ENCODE measurements at places on chromosomes 4 and X.

- DNase-seq: no peak
These were observed 30.4 kb downstream of the TAF1 start for GRCh38 chrX:71396576-71396975.

DNA sequence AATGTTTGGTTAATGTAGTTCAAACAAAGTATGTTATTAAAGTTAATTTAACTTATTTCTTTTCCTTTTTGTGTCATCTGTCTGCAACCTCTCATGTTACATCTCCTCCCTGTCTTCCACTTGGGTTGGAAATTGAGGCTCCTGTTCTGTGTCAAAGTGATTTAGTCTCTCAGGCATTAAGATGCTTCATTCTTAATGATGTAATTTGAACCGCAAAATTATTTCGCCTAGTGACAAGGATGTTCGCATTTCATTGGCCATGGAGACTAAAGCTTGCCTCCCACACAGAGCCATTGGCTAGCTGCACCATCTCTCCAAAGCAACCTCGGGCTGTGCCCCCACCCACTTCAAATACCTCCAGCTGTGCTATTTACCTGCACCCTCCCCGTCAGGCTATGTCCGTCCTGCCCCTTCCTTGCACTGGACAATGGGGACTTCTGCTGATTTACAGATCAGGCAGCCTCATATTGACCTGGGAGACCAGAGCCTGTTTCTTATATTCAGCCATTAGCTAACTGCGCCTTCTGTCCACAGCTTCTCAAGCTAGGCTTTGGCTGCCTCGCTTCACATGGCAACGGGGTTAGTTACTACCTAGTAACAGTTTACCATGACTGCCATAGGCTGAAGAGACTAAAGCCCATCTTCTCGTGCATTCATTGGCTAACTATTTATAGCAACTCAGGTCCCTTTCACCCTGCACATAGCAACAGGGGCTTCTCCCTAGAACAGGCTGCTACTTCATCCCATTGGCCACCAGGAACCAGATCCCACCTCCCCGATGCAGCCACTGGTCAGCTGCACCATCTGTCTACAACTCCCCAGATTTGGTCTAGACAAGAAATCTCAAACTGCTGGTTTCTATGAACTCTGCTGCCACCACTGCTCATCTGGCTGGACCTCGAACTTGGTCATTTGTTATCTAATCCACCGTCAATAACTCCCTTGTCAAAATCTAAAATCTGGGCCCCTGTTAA is 8.6 kb upstream of the ZNF157 start:
- no peak for DNase-seq

- no peak for DNase-seq
These were observed 128.5 kb upstream of the ARX start for GRCh38 chrX:25144043-25144940.

DNA sequence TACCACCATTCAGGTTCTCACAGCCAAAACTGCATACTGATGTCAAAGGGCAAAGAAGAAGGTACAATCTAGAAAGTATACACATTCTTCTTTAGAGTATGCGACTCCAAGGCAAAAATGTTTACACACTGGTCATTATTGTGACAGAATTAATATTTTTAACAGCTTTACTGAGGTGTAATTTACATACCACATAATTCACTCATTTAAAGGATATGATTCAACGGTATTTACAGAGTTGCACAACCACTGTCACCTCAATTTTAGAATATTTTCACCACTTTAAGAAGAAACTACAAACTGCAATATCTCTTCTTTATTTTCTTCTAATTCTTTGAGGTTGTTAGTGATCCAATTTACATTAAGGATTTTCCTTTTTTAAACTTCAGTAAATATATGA is 325.4 kb upstream of the SMIM31 start:
- DNase-seq: no peak

DNA sequence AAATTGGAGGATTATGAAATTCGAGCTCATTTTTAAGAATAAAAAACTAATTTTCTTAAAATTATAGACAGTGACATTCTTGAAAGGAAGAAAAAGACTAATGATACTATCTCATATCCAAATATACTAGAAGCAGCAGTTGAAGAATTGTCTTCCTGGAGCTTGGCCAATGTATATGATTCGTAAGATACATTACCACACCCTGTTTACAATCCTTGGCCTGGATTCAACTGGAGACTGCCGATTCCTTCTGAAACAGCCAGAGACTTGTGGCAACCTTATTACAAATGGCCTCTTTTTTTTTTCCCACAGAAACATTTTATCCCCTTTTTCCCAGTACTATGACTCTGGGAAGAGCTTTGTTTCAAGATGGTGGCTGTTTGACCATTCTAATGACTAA is 571.2 kb upstream of the FAT1 start:
- no peak for DNase-seq

DNA sequence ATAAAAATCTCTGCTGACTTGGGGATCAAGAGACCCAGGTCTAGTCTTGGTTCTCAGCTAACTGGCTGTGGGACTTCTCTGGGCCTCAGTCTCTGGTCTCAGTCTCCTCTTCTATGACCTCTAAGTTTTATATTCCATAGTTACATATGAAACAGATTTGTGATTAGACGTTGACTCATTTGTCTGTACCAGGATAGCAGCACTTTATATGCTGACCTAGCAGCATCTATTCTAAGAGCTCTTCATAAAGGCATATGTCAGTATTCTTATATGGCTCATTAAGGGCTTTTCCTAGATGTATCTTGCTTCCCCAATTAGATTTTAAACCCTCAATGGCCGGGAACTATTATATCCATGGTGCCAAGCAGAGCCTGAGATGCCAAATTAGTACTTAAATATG is 12.7 kb downstream of the GRPR start:
- DNase-seq: no peak

- no peak for DNase-seq
These were observed 422.6 kb upstream of the DIPK2B start for GRCh38 chrX:45623266-45623665.

DNA sequence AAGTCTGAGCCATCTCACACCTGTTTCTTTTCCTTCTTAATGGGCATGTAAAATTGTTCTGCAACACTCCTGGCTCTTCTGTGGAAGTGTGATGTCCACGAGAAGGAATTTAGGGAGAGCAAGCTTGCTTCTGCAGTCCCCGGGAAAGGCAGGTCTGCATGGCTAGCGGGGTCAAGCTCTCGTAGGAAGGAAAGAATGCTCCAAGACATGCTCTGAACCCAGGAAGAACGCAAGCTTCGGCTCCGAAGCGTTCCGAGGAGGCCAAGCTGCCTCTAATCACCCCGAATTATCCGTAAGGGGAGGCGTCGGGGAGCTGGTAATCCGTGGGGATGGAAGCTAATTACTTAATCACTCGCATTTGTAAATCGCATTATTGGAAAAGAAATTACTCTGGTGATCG is 177.7 kb downstream of the CRLF2 start:
- DNase-seq: no peak

DNA sequence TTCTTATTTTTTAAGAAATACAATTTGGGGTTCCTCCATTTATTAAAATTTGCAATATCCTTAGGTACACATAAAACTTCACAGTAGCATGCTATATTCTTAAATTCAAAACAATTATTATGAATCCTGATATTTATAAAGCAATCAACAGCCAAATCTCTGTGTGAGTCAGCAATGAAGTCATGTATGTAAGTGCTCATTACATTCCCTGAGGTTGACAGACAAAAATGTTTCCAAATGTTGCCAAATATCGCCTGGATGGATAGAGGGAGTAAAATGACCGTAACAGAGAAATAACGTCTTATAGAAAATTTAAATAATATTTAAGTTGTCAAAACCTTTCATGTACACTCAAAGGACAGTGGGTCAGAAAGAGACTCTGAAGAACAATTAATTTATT is 220.0 kb downstream of the PCDH18 start:
- no peak for DNase-seq

DNA sequence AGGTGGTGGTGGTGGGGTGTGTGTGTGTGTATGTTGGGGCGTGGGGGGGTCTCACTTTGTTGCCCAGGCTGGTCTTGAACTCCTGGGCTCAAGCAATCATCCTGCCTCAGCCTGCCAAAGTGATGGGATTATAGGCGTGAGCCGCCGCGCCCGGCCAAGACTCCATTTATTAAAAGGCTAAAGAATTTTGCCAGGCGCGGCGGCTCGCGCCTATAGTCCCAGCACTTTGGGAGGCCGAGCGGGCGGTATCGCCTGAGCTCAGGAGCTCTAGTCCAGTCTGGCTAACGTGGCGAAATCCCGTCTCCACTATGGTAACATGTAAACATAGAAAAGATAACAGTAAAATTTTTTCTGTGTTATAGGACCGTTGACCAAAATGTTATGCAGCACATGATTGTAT is 3.7 kb upstream of the UBA1 start:
- no peak for DNase-seq

- no peak for DNase-seq
These were observed 519 bp downstream of the SLC25A4 start for GRCh38 chr4:185143601-185143969.

- DNase-seq: no peak
These were observed 683.6 kb upstream of the TENM3 start for GRCh38 chr4:181559637-181560036.

DNA sequence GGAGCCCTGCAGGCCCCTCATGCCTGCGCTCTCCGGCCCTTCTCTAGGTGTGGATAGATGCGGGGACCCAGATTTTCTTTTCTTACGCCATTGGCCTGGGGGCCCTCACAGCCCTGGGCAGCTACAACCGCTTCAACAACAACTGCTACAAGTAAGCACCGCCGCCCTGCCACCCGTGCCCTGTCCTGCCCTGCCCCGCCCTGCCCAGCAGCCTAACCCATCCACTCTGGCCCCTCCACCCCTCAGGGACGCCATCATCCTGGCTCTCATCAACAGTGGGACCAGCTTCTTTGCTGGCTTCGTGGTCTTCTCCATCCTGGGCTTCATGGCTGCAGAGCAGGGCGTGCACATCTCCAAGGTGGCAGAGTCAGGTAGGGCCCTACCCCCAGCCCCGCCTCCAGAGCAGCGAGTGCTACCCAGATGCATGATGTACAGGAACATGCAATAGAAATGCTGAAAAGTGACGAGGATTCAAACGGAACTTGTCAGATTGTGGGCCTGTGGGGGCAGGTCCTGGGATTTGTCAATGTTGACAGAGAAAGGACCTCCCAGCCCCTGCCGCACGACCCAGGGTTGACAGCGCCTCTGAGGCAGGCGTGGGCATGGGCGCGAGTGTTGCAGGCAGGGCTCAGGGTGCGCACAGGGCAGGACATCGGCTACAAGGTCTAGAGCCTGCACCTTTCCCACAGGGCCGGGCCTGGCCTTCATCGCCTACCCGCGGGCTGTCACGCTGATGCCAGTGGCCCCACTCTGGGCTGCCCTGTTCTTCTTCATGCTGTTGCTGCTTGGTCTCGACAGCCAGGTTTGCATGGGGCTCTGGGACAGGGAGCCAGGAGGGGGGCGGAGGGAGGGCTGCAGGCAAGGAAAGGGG is 5.7 kb downstream of the SLC6A8 start:
- DNase-seq: no peak

DNA sequence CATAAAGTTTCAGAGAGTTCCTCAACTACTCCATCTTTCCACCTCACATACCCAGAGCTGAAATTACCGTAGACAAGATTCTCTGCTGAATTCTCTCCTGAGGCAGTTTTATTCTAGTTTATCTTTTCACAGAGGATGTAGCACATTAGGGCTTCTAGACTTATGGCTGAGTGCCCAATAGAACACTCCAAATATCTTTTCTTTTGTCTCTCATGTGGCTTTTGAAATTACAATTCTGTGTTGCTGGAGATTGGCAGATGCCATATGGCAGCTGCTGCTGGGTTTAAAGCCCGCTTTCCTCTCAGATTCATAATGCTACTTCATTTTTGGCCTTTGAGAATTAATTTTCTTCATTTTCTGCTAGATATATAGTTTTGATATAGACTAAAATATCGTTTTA is 107.6 kb upstream of the BANK1 start:
- no peak for DNase-seq

GRCh38 chrX:74431797-74432196 is 10.5 kb downstream of the SLC16A2 start:
- DNase-seq: no peak

- DNase-seq: no peak
These were observed 7.7 kb downstream of the S100P start for GRCh38 chr4:6701371-6701770.

DNA sequence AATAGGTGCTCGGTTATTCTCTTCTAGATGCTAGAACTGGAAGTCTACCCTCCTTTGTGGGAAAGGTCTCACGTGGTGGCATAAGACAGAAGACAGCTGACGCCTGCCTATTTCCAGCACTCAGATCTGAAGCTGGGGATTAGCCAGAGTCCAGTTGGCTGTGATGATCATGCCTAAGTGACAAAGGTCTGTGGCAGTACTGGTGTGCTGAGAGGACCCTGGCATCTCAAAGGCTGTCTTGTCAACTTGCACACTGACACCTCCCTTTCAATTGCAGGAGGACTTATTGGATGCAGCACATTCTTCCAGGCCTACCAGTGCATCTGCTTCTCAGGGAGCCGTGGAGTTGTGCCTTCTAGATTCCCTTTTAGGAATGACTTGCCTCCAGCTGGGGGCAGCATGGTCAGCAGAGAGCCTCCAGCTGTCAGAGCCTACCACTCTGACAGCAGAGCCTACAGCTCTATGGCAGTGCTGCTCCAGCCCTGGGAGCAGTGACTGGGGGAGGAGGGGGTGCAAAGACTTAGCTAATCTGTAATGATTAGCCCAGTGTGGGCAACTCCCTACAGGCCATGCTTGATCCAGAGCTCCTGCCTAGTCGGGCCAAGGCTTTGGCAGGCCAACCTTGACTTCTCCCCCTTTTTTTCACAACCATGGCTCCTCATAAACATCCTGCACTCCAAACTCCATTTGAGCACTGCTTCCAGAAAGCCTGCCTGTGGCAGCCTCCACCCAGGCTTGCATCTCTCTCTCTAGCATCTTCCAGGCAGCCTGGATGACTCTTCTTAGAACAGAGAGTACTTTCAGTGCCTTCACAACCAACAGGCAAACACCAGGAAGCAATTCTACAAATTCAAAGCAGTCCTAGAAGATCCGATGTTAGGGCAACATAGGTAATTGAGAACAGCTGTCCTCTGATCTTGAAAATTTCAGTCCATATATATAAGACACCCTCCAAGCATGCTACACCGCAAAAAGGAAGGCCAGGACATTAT is 13.8 kb upstream of the FGFBP2 start:
- no peak for DNase-seq

DNA sequence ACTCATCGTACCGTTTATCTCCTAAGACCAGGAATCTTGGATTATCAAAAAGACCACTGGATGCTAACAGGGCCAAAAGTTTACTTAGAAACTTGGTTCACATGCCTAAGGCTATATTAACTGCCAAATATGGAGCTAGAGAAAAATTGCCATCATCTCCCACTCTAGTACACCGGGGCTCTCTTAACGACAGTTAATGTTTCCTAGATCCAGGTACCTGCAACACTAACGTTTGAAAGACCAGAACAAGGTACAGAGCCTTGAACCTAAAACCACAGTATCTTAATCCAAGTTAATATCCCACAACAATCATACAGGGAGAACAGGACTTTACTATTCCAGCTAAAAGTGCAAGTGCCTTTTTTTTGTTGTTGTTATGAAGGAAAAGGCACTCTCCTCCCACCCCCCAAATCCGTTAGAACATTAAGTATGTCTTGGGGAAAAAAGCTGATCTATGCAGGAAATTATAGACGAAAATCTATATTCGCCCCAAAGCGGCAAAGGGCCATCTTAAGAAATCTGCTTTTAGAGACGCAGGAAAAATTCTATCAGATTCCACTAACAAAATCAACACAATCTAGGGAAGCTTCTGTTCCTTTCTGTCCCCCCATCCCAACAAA is 1.3 kb downstream of the G3BP2 start:
- DNase-seq: no peak

GRCh38 chrX:9318766-9319165 is 146.1 kb upstream of the TBL1X start:
- DNase-seq: no peak
